KG1 (cell line): ENCODE measurements at places on chromosomes 11 and 22.

GRCh38 chr22:29758068-29758622 lies 8.7 kb downstream of the ZMAT5 start:
- DNase-seq, result no peak

DNA sequence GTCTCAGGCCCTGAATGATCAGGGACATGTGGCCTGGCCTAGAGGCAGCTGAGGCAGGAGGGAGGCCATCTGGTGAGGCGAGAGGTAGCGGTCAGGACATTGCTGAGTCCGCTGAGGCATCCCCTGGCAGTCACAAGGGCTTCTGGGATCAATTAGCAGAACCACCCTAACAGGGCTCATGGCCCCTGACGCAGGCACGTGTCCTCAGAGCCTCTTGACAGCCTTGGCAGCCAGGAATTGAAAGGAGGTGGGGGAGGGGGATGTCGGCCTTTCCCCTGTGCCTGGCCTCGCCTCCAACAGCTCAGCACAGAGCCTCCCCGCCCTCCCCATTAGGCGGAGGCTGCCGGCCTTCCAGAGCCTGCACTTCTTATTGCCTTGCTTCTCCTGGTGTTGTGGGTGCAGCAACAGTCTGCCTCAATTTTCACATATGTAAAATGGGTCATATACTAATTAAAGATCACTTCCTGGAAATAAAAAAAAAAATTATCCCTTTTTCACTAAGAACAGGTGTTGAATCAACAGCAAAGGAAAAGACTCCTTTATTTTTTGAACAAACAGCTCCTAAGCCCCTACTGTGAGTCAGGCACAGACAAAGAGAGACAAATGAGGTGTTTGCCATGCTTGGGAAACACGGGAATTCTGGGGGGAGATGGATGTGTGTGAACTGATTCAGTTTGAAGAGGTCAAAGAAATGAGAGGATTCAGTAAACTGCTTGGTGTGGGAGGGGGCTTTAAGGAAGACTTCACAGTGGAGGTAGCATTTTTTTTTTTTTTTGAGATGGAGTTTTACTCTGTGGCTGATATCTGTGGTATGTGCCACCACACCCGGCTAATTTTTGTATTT lies 55.3 kb downstream of the NFAM1 start:
- DNase-seq, result no peak

DNA sequence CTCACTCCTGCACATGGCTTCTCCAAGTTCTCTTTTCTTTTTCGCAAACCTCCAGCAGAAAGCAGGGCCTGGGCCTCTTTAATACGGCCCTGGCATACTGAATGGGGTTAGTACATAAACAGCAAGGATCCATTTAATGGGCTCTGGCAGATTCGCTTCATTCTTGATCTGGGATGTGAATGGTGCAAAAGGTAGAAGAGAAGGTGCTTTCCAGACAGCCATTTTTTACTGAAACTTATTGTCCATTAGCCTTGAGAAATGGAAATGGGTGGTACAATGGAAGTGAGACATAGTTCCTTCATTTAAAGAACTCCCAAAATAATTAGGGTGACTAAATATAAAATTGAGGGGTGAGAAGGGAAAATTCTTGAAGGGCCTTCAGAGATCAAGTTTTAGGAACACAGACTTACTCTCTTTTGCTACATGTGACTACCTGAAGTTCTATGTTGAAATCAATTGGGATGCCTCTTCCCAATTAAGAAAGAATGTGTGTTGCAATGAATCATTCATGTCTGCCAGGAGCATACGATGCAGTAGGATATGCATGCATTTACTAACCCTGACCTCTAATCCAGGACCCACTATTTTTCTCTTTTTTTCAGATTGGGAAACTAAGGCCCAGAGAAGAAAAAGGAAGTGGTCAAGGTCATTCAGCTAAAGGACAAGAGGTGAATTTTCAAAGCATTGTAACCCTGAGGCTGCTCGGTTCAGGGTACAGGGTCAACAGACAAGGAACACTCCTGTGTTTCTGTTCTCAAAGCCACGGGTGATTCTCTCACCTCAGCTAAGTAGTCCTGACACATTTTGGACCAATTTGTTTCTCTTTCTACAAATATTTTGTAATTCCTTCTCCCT lies 144.1 kb downstream of the BBOX1 start:
- DNase-seq, result no peak

GRCh38 chr11:29750392-29750791 lies 266.4 kb downstream of the KCNA4 start:
- no peak for DNase-seq

DNA sequence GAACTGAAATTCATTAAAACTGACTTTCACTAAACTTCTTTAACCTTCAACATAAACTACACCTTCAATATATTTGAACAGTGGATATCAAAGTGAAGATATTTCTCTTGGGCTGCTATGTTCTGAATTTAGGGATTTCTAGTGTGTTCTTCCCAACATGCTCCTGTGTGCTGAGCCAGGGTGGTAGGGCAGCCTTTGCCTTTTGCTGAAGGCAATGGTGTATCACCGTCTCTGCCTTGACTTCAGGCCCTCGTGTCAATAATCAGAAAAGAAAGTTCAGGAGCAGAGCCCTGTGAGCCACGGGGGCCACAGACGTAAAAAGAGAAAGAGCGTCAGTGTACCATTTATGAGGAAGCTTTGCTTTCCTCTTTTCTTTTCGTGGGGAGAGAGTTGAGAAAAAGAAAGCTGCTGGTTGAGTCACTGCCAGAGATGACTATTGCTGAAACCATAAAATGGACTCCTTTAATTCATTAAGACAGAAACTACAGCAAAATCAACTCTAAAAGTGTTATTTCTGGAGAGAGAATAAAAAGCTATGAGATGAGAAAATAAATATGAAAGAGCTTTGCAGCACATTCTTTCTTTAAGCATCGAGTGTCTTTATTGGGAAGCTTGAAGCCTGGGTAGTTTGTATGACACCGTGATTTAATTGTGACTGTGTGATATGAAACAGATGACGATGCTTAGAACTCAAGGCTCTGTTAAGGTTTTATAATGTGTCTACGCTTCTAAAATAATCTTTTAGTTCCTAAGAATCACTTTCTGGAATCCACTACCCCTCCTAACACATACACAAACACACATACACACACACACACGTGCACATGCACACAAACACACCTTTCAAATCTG lies 271.8 kb upstream of the MTNR1B start:
- no peak for DNase-seq

DNA sequence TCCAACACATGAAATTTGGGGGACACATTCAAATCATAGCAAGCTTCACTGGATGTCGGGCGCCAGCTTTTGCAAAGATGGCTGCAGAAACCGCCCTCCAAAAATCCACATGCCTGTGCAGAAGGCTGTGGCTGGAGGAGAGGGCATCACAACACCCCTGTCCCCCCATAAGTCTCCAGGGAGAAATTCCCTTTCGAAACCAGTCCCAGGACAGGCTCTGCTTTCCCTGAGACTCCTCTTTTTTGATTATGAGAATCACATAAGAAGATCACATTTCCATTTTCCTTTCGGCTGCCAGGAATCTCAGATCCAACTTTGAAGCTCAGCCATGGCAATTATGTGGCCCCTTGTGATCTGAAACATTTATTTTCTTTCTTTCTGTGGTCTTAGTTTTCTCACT lies 9.7 kb downstream of the LIF start:
- no peak for DNase-seq

GRCh38 chr22:29009148-29009547 lies 52.5 kb downstream of the C22orf31 start:
- no peak for DNase-seq

GRCh38 chr11:111937461-111937769 lies 272 bp downstream of the DIXDC1 start:
- no peak for DNase-seq

DNA sequence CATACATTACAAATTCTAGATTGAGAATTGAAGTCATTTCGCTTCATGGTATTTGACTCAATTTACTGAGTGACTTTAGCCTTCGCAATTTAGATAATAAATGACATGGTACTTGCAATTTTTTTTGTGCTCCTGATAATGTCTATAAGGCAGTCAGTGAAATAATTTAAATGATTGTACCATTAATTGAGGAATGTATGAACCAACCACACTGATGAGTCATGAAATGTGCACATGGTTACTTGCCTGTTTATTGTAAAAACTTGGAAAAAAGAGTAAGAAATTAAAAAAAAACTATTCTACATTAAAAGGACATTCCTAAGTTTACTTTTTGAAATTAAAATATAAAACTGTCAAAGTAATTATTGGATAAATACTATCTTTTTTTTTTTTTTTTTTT lies 43.3 kb downstream of the DNAJC24 start:
- no peak for DNase-seq

DNA sequence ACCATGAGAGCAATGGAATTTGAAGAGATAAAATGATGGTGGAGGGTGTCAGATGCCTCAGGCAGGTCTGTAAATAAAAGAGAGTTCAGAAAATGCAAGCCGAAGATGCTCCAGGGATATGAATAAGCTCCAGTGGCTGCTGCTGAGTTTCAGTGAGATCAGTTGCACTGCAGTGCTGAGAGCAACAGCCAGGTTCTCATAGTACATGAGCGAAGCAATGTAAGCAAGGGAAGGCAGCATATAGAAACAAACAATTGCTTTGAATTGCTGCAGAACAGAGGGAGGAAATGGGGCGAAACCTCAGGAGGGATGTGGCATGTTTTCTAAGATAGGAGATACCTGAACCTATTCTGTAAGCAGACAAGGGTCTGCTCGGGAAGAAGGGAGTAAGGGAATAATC lies 369.5 kb downstream of the AASDHPPT start:
- no peak for DNase-seq

DNA sequence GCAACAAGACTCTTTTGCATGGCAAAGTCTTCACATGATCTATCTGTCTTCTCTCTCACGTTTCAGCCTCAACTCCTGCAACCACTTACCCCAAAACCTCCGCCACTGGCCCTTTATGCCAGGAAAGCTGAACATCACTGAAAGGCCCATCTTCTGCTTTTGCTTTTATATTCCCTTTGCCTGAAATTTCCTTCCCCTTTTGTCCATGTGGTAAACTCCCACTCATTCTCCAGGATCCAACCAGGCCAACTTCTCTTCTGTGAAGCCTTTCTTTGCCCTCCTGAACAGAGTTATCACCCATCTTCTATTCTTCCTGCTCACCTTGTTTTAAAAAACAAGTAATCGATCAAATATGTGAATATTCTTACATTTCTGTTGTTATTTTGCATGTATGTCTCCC lies 117.8 kb downstream of the WNT11 start:
- DNase-seq, result no peak

DNA sequence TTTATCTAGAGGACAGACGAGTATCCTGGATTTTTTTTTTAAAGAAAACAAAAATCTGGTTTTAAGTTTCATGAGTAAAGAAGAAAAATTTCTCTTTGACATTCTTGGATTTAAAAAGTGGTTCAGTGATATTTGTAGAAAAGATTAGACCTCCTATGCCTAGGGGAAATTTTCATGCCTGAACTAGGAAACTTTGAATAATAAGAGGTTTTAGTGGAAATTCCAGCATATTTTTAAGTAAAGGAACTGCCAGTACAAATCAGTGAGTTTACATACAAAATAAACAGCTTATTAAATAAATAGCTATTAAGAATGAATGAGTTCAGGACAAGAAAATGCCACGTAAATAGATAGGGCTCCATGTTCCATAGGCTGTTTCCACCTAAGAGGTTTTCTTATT lies 17.5 kb downstream of the JAM3 start:
- DNase-seq, result no peak

DNA sequence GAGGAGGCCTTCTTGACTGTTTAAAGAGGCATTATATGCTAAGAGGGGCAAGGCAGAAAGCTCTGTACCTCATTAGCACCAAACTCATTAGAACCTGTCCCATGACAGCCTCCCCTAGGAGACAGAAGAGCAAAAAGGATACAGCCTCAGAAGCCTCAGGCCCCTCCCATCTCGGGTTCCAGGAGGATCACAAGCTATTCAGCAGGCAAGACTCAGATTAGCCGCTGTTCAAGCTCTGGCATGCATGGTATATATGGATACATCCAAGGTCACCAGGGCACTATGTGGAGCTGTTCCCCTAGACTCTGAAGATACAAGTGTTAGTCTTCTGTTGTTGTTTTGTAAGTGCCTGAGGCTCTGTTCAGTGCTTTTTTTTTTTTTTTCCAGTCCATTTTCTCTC lies 32.1 kb downstream of the ATXN10 start:
- no peak for DNase-seq

- no peak for DNase-seq
Measured at GRCh38 chr22:39994566-39995392, at the start of gene FAM83F. TSS of gene FAM83F (plus strand) at chr22:39994954. CDS start at chr22:39995043, 89 bp downstream.

GRCh38 chr11:14125529-14125928 lies 163.0 kb downstream of the SPON1 start:
- no peak for DNase-seq

- DNase-seq, result no peak
Measured at GRCh38 chr11:85685125-85685819, 723 bp downstream of the CCDC89 start.

- peak; percentile 64 for DNase-seq
Measured at GRCh38 chr11:94876645-94877442, 96.5 kb downstream of the CWC15 start.

- DNase-seq, result no peak
Measured at GRCh38 chr11:86514453-86514852, 139.8 kb downstream of the CCDC81 start.

GRCh38 chr11:84468235-84468634 lies 1158.9 kb downstream of the DLG2 start:
- no peak for DNase-seq

- no peak for DNase-seq
Measured at GRCh38 chr11:32332990-32333319, 102.4 kb downstream of the WT1 start.
